ENCODE measurements at places on chromosomes 11 and 22.

- DNase-seq: no peak
These were observed 70.3 kb downstream of the KIRREL3 start for GRCh38 chr11:126930091-126930841.

DNA sequence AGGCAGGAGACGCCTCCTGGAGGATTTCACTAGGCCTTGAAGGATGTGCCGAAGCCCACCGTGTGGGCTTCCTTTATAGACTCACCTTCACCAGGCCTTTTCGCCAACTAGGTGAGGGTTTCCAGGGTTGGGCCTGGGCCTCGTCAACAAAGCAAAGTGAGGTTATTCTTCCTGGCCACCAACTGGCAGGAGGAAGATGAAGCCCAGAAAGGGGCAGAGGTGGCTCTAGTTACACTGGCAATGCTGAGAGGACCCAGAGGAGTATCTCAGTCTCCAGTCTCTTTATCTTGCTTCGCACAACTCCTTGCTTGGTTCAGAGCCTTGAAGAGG is 404 bp upstream of the RELT start:
- no peak for DNase-seq

DNA sequence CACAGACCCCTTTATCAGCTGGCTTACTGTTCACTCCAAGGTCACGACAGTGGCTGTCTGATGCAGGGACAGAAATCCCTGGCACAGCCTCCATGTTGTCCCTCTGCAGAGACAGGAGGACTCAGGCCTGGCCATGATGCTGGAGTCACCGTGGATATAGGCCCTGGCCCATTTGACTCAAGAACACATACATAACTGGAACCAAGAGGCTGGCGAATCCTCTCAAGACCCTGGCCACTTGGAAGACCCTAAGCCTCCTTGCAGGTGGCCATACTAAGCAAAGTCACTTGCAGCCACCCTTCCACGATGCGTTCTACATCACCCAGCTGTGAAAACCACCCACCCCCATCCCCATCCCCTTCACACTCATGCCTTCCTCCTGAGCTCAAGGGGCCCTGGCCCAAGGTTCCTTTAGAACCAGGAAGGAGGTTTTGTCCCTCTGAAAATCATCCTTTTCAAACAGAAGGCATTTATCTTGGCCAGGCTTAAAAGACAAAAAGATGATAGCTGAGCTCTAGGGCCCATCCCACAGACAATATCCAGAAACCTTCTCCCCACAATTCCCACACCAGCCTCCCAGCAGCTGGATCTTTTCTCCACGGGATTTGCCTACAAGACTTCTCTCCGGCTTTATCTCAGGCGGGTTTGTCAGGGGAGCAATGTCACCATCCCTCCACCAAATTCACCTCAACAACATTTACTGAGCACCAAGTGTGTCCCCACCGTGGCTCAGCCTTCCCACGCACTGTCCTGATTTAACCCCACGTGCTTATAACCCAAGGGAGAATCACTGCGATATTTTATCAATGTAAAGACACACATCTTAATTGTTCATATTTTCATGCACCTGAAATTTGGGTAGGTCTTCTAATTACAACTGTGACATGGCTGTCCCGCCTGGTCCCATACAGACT is 123.4 kb upstream of the SERPIND1 start:
- DNase-seq: no peak

GRCh38 chr22:49966774-49967705 is 6.5 kb downstream of the PIM3 start:
- DNase-seq: no peak

DNA sequence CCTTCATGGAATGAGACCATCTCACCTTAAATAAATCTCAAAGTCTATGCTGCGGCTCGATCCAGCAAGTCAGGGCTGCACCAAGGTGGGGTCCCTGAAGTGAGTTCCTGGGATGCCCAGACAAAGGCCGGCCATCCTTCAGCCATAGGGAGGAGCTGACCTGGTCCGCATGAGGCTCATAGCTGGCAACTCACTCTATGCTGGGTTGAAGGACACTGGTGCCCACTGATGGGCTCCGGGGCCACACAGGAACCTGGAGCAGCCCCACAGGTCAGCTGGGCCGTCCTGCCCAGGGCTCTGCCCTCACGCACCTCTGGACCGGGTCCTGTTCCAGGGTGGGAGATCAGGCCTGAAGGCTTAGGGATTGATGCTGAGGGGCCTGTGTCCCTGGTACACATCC is 1339.3 kb downstream of the TBC1D22A start:
- DNase-seq: no peak

DNA sequence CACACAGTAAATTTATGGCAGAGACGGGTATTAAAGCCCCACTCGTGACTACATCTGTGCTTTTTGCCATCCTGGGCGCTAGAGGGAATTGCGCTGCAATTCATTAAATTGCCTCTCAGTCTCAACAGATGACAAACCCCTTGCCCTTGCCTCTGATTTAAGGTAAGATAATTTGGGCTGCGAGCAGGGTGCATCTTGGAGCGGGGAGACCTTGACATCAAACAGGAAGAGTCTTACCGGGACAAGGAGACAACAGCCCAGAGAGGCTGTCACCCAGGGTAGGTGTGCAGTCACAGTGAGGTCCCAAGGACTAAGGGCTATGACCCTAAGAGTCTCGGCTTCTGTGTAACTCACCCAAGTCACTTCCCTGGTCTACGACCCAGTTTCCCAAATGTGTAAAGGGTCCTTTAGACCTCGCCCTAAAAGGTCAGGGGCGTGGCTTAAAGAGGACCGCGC is 449 bp upstream of the TOM1 start:
- DNase-seq: no peak

DNA sequence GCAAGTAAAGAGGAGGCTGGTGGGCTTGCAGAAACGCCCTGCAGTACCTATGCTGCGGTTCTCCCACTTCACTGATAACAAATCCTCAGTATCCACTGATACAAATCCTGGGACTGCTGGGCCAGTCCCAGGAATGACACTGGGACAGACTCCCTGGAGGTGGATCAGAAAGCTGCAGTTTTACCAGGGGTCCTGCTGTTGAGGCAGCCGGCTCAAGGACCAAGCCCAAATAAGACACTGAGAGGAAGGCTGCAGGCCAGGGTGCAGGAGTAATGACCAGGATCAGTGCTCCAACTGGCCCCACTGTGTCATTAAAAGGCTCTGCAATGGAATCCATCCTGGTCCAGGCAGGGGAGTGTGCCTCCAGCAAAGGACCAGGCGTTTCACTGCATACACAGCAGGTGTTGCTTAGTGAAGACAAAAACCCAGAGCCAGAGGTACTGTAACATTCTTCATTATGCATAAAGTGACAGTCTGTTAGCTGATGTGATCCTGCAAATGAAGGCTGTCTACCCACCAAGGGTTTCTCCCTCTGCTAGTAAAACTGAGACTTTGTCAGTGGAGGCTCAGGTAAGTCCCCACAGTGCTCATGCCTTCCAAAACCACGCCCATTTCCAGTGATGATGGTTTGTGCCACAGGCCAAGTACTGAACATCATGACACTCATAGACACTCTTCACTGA is 1.4 kb upstream of the C22orf39 start:
- no peak for DNase-seq

GRCh38 chr22:17471886-17472535 is 91.3 kb upstream of the SLC25A18 start:
- no peak for DNase-seq

DNA sequence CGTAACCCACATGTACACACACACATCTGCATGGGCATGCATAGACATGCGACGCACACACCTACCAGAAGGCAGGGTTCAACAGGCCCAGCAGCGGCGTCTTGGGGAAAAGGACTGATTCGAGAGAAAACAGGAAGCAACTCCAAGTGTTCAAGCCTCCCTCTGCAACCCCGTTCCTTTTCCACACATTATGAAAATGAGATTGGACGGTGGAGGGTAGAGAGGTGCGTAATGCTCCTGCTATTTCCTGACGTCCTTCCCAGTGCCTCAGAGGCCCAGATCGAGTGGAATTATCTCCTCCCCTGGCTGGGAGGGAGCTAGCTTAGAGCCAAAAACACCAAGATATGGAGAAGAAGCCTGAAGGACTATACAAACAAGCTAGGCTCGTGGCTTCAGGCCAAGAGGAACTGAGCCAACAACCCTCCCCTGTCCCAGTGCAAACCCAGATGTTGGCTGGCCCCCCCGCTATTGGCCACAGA is 289.2 kb downstream of the MN1 start:
- peak; percentile 83 for DNase-seq

- no peak for DNase-seq
These were observed 37.9 kb downstream of the DKK3 start for GRCh38 chr11:11970556-11970955.

GRCh38 chr11:105110688-105111030 is 28.9 kb downstream of the CARD18 start:
- no peak for DNase-seq

DNA sequence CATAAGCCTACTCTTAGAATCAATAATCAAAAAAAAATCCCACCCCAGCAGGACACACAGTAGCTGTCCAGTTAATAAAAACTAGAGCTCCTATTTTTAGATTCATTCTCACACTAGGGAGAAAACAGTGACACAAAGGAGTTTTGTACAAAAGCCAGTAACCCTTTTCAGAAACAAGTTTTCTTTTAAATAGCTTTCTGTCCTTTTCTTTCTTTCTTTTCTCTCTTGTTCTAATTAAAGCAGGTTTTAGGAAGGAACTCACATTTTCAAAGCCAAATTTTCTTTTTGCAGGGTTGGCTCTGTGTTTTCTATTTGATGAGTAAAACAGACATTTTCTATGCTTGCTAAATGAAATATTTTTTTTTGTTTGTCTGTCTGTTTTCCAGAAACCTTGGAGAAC is 1390.7 kb downstream of the FAM181B start:
- no peak for DNase-seq

DNA sequence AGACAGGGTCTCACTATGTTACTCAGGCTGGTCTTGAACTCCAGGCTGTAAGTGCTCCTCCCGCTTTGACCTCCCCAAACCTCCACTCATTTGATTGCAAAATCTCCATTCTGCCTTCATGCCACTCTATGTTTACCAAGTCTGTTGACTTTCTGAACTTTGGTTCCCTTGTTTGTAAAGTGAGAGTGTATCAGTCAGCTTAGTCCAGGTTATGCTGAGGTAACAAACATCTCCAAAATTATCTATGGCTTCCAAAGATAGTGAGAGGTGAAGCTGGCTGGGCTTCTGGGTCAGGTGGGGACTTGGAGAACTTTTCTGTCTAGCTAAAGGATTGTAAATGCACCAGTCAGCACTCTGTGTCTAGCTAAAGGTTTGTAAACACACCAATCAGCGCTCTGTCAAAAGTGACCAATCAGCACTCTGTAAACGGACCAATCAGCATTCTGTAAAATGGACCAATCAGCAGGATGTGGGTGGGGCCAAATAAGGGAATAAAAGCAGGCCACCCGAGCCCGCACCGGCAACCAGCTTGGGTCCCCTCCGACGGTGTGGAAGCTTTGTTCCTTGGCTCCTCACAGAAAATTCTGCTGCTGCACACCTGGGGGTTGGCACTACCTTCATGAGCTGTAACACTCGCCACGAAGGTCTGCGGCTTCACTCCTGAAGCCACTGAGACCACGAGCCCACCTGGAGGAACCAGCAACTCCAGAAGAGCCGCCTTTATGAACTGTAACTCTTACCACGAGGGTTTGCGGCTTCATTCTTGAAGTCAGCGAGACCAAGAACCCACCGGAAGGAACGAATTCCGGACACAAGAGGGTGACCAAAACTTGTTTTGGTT is 109.3 kb downstream of the MIAT start:
- DNase-seq: no peak

- no peak for DNase-seq
These were observed 375.6 kb downstream of the LARGE1 start for GRCh38 chr22:33544707-33545106.

DNA sequence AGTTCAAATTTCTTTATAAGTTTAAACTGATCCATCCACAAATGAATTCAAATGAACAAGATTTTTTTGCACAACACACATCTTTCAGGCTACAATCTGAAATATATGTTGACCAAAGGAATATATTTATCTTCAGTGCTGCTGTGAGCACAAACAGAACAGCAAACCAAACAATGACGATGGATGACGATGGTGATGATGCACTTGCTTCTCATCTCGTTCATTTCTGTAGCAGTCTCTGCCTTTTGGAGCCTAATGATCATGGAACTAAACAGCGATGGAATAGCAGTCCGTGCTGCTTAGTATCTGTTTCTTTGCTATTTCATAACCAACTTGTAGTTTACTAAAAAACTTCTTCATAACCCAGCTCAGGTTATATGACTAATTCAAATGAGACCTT is 220.7 kb upstream of the BLID start:
- no peak for DNase-seq

GRCh38 chr11:10436224-10436623 is 18.8 kb upstream of the AMPD3 start:
- no peak for DNase-seq

- no peak for DNase-seq
These were observed 194.1 kb upstream of the CCDC90B start for GRCh38 chr11:83480251-83480650.

DNA sequence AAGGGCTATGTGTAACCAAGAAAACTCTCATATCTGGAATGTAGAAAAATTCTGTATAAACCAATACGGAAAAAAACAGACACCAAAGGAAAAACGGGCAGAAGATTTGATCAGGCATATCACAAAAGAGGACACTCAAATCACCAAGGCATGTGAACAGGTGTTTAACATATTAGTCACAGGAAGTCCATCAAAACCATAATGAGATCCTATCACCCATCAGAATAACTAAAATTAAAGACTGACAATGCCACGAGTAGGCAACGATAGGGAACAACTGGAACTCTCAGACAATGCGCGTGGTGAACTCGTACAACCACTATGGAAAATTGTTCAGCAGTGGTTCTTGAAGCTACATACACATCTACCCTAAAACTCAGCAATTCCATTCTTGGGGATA is 94.5 kb downstream of the MICAL3 start:
- no peak for DNase-seq

- peak; percentile 85 for DNase-seq
These were observed 8.8 kb upstream of the DNAL4 start for GRCh38 chr22:38802671-38803121.

DNA sequence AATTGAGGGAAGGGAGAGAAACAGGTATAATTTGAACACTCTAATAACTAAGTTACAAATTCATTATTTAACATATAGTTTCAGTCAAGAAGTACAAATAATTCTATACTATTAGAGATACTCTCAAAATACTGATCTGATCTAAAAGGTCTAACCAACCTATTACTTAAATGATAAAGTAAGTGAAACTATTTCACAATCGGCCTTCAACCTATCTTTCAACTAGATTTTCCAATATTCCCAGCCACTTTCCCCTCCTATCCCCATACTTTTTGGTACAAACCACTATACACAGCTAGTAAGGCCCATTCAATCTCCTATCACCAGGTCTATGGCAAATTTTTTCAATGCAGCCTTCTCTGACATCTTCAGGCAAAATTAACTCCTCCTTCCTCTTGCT is 106.7 kb downstream of the SIK3 start:
- DNase-seq: no peak

- no peak for DNase-seq
These were observed 2.5 kb downstream of the CHORDC1 start for GRCh38 chr11:90220391-90220790.

All from AG04450 (cell line).